Bone marrow (tissue), 2 donors: ENCODE measurements at places on chromosomes 16 and 17.

- DNase-seq = no peak
Measured at GRCh38 chr17:76843703-76844484, 24.3 kb upstream of the MGAT5B start.

DNA sequence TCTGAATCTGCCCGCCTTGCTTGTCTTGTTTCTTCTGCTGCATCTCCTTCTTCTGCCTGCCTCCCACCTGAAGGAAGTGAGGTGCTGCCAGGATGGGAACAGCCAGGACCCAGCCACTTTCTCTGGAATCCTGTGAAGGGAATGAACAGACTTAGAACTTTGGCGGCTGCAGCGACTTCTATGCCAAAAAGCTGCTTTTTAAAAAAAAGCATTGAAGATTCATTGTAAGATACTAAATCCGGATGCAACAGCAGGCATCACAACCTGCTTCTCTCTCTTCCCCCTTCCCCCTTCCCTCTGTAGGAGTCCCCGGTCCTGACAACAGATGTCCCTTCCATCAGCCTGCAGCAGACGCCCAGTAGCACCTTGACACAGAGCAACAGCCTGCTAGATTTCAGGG is 176.3 kb downstream of the HS3ST4 start:
- no peak for DNase-seq

- DNase-seq = no peak
Measured at GRCh38 chr16:50603206-50604064, 55.2 kb downstream of the NKD1 start.

DNA sequence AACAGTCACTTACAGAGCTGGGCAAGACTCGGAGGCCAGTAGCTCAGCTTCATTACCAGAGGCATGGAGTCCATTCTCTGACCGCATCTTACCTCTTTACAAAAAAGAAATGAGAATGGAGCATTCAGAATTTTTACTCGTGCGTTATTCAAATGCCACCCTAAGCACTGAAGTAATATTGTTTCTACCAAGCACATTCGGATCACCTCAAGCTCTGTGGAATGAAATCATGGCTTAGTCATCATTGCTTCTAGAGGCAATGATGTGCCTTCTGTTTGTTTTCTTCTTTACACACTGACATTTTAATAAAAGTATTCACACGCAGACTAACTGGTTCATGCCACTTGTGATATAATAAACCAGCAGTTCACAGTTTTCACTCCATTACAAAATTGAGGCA is 206.8 kb downstream of the PHKB start:
- DNase-seq = no peak
